NCI-H1436 treated with DMSO at 0.1 percent for 48 hours (cell line): ENCODE measurements at places on chromosomes 6 and 20.

DNA sequence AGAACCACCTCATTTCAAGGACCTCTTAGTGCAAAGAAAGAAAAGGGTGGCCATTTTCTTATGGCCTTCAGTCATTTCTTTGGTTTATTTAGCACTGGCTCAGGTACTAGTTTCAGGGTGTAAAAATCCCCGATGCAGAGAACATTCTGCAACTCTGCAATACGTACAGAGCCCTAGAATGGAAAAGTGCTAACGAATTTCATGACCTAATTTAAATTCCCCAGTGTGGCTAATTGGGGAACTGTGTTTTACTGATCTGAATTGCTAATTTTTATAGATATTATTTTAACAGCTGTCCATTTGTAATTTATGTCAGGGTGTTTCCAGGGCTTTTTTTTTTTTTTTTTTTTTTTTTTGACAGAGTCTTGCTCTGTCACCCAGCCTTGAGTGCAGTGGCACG, 160.7 kb downstream of the UST start:
- no peak for DNase-seq

DNA sequence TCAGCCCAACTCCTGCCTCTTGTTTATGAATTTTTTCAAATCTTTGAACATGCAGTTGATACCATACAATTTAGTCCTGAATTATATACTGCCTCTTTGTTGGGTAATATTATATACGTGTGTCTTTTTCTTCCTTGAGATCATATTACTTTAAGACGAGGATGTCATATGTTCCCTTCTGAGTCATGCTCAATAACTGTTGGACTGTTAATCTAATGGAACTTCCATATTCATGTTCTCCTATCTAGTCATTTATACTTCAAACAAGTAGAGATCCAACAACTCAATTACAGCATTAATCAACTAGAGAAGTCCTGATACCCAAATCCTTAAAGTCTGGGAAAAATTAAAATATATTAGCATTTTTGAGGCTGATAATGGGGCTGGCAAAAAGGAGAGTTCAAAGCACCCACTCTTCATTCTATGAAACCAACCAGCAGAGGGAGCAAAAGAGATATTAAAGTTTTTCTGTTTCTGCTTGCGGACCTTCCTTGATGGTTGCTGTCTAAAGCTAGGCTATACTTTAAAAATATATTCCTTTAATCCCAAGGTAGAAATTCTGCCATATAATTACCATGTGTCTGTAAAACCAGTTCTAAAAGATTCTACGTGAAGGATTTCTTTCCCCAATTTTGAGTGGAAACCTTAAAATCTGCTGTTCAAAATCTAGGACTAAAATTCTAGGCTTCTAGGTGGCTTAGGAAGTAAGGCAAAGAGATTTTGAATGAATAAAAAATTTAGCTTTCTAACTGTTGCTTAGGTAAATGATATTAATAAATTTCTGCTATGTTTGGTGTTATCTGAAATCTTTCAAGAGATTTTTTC, 498.9 kb downstream of the BCKDHB start:
- no peak for DNase-seq

- no peak for DNase-seq
Measured at GRCh38 chr6:31897612-31898382, at the start of gene EHMT2. TSS of gene EHMT2 (minus strand) at chr6:31897698. CDS start at chr6:31897677, 21 bp downstream.

GRCh38 chr6:44247338-44248302, 719 bp downstream of the HSP90AB1 start:
- DNase-seq: no peak
